Stimulated activated CD8-positive, alpha-beta memory T cell treated with anti-CD3 and anti-CD28 coated beads, Interleukin-2, amount 100 ng/mL, for 1 hour (primary cell): ENCODE measurements at places on chromosomes 5 and 9.

GRCh38 chr5:13731121-13731628, 213.3 kb downstream of the DNAH5 start:
- no peak for DNase-seq

GRCh38 chr9:135661816-135662560, 1.1 kb upstream of the LCN9 start:
- no peak for DNase-seq

DNA sequence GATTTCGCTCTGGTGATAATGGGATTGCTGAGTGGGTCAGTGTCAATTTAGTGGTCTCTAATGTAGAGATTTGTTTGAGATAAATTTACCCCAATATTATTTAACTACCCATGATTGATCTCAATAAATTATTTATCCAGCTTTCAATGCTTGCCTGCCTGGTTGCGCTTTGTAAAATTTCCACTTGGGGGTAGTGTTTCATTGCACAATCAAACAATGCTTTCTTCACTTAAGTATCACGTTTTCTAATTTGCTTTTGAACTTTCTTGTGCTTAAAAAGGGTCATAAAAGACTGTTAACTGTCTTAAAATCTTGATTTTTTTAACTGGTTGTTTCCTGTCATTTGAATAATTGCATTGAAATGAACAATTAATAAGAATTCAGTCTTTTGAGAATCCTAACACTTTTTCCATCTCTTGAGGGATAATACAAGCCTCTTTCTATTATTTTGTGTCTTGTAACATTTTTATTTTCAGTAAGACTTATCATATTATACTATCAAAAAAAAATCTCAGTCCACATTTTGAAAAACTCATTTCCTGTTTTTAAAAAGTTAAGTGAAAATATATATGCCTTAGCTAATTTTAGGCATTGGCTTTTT, 18.7 kb downstream of the HSD17B4 start:
- no peak for DNase-seq

DNA sequence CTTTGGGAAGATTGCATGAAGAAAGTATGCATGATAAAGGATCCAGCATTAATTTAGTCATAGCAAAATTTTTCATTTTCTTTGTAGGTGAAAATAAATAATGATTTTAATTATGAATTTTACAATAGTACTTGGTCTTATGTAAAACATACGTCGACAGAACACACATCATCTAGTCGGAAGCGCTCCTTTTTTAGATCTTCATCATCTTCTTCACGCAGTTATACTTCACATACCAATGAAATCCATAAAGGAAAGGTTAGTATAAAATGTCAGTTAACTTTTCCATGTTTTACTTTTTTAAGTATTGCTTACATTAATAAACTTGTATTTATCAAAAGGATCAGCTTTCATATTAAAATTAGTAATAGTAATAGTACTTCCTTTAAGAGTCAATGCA, 35.8 kb downstream of the C7 start:
- no peak for DNase-seq

DNA sequence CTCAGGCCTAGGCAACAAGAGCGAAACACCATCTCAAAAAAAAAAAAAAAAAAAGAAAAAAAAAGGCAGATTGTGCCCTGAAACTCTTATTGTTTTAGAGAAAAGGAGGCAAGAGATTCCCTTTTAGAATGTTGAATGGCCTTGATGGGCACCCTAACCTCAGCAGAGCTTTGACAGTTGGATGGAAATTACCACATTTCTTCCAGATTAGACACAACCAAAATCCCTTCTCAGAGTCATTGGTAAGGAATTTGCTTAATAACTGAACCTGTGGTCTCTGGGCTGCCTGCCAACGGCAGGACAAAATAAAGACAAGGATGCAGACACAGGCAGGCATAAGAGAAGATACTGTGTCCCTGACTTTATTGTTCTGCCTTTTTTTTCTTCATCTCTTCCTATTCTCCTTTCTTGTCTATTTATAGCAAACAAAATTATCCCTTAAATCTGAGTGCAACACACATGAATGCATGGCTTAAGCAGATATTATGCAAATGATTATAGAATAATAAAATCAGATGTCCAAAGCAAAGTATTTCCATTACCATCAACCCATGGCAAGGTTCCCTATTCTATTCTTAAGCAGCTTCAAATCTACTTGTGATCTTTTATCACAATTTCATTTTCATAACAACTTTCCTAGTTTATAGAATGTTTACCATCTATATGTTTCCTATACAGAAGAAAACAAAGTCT, 37.3 kb upstream of the TRIO start:
- DNase-seq = no peak

DNA sequence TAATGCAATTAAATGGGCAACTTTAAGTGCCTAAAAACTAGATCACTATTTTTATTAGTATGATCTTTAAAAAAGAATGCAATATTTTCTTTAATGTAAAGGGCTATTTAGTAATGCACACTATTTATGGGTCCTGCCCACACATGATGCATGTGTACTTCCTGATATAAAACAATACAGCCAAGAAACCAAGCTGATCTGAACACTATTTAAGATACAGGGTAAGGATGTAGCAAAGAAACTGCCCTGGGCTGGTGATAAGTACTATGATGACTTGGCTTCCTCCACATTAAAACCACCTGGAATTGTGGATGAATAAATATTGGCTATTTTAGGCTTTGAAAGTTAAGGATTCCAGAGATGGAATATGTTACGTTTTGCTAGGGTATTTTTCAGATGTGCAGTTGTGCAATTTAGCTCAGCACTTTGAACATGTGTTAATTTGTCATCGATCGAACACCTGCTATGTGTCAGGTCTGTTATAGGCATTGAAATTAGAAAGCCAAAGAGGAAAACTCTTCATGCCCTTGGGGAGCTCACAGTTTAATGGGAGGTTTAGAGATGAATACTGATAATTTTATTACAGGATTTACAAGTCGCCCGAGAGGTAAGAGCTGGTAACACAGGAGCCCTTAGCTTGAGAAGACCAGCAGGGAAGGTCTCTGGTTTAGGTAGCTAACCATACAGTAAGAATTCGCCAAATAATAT, 276.7 kb downstream of the PLK2 start:
- no peak for DNase-seq

GRCh38 chr9:20714442-20715415, 30.7 kb downstream of the FOCAD start:
- no peak for DNase-seq

DNA sequence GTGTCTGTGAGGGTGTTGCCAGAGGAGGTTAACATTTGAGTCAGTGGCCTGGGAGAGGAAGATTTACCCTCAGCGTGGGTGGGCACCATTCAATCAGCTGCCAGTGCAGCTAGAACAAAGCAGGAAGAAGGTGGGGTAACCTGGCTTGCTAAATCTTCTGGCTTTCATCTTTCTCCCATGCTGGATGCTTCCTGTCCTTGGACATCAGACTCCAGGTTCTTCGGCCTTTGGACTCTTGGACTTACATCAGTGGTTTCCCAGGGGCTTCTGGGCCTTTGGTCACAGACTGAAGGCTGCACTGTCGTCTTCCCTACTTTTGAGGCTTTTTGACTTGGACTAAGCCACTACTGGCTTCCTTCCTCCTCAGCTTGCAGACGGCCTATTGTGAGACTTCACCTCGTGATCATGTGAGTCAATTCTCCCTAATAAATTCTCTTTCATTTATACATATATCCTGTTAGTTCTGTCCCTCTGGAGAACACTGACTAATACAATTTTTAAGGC, 38.1 kb downstream of the PBX3 start:
- no peak for DNase-seq

GRCh38 chr9:124776618-124776953, 347 bp upstream of the OLFML2A start:
- no peak for DNase-seq

GRCh38 chr5:30878296-30878695, 315.2 kb upstream of the CDH6 start:
- DNase-seq = no peak

DNA sequence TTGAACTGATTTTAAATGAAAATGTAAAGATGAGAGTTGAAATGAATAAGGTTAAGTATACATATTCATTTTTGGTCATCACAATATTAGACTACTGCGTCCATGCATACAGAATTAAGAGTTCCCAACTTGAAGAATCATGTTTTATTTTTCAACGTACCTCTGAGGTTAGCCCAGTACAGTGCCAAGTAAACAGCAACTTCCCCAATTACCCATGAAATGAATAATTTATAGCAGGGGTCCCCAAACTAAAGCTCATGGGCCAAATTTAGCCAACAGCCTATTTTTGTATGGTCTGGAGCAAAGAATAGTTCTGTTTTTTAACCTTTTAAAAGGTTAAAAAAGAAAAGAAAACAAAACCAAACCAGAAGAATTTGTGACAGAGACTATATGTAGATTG, 167.9 kb downstream of the CDC42SE2 start:
- DNase-seq = no peak
